ENCODE measurements at places on chromosomes 1 and 21.

DNA sequence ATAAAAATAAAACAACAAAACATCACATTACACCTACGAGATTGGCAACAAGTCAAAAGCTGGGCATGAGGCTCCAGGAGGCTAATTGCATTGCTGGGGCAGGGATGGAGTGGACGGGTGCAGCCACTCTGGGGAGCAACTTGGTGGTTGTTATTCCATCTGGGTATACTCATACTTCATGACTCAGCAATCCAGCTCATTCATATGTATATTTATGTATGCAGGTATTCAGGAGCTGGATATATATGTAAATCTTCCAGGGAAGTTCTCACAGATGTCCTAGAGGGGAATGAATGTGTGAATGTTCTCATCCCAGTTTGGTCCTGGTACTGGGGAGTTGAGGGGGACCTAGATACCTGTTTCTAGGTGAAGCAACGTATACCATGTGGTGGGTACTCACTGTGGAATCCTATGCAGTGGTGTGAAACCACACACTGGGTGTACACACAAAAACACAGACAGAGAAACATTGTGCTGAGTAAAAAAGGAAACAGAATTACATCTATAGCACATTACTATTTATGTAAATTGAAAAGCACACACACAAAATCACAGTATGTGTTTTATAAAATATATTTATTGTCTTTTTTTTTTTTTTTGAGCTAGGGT, 79.7 kb upstream of the RAB4A start:
- DNase-seq: no peak

DNA sequence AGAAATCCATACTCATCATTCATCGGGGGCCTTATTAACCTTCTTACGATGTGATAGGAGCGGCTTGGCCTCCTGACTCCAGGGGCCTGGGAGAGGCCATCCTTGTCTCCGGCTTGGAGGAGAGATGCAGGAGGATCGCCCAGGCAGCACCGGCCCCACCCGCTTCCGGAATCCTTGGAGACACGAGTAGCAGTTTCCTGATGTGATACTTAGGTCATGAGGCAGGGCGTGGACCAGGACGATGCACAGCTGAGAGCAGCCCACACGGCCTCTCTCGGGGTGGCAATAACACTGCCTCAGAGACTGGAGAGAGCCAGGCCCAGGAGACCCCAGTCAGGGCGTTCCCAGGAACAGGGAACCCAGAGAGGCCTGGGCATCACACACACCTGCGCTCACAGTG, 163.6 kb upstream of the ARHGEF16 start:
- no peak for DNase-seq

DNA sequence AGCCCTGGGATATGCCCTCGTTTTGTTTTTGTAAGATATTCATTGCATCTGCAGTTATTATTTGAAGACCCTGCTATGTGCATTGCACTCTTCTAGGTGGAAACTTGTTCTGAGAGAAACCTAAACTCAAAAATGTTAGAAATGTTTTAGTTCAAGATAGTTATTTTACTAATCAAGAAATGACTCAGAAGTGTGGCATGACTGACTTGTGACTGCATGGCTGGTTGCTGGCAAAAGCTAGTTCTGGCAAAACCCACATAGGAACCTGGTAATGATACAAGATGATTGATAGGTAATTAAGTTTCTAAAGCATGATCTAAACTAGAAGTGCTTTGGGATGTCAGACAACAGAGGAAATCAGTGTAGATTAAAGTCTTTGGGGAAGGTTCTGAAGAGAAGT, 33.8 kb upstream of the NFASC start:
- no peak for DNase-seq

GRCh38 chr1:151711951-151712350, 4.7 kb downstream of the CELF3 start:
- no peak for DNase-seq

GRCh38 chr1:151156515-151156819, at the start of gene TNFAIP8L2:
TSS of gene TNFAIP8L2 (plus strand) at chr1:151156649. CDS start at chr1:151158698, 2,049 bp downstream.
- peak; percentile 54 for DNase-seq

DNA sequence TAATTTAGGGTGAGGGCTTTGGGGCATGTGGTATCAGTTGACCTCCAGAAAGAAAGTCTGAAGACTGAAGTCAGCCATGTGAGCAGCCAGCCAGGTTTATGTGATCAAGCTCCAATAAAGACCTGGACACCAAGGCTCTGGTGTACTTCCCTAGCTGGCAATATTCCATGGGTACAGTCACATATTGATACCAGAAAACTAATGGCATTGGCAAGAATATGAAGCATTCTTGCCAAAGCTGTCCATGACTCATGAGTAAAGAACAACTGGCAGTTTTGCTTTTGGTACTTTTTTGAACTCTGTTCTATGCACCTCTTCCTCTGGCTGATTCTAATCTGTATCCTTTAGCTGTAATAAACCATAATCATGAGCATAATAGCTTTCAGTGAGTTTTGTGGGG, 415.3 kb upstream of the CAMK1G start:
- DNase-seq: peak; percentile 62

DNA sequence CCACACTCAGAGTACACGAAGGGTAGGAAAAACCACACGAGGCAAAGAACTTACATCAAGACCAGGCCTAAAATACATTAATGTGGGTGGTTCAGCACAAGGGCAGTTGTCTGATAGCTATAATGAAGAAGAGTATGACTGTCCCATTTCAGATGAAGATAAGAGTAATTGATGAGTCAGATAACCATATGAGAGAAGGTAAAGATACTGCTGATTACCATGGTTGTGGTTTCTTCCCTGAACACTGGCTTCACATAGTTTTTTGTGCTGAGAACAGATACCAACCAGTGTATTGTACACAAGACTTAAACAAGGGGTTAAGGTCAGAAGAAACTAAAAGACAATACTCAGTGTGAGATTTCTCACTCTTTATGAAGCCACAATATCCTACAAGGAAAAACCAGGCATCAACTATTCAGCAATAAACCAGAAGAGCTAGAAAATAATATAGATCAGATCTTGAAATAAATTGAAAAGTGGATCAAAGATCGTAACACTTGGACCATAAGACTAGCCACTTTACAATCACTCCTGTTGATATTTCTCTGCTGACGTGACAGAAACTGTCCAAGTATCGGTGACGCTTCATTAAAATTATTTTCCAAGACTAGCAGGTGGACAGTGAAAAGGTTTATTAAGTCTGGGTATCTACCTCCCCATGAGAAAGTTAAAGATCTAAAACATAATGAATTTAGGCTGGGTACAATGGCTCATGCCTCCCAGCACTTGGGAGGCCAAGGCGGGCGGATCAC, 28.6 kb downstream of the PUM1 start:
- no peak for DNase-seq

- DNase-seq: no peak
These were observed 279.8 kb downstream of the AMY1C start for GRCh38 chr1:104029456-104029970.

- no peak for DNase-seq
These were observed 120.3 kb upstream of the VAMP3 start for GRCh38 chr1:7650801-7651200.

GRCh38 chr1:19384113-19384512, 72.0 kb downstream of the SLC66A1 start:
- DNase-seq: peak; percentile 43

DNA sequence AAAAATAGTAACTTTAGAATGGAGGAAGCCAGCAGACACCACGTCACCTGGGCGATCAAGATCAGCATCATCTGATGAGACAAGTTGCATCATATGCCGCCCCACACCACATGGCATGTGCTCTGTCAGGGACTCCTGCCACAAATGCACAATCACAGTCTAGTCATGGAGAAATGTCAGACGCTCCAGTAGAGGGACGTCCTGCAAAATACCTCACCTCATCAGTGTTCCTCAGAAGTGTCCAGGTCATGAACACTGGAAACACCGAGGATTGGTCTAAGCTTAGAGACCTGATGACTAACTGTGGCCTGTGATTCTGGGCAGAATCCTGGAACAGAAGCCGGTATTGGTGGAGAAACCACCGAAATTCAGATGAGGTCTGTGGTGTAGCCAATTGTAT, 14.3 kb downstream of the ADARB1 start:
- DNase-seq: no peak

GRCh38 chr1:33097137-33097611, 16.2 kb downstream of the AZIN2 start:
- DNase-seq: peak; percentile 53

DNA sequence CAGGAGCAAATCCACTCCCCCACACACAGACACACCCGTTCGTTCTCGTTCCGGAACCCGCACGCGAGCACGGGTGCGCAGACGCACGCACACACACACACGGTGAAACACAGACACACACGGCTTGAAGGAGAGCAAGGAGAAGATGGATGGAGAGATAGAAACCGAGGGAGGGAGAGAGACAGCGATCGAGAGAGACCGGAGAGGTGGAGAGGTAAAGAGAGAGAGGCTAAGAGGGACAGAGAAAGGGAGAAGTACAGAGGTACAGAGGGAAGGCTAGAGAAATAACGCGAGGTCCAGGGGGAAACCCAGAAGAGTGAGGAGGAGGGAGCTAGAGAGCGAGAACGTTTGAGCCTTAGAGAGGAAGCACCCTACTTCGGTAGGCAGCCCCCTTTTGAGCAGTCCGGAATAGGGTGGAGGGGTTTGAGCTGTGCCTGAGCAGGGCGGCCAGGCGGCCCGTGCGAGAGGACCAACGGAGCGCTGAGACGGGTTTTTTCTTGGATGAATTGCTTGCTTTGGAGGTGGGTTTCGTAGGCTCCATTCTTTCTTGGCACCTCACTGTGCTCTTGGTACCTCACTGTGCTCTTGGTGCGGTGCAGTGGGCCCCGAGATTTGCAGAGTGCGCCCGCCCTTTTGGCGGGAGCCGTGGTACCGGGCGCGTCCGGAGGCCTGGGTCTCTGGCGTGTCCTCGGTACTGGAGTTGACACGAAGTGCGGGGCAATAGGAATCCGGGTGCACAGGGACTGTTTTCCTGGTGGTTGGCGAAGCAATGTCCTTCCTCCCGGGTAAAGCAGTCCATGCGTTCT, 88.4 kb upstream of the RHOU start:
- DNase-seq: peak; percentile 48

DNA sequence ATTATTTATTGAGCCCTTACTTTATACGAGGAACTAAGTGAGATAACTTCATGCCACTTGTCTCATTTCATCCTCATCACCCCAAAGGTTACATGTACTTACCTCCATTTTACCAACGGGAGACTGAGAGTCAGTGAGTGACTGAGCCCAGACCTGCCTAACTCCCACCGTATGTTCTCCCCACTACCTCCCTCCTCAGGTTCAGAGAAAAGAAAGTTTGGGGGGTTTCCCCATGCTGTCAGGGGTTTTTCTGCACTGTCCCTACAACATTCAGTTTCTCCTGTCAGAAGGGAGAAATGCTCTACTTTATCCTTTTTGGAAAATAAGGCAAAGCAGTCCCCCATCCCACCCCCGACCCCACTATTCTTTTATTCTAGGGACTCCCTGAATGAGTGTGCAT, 32.9 kb downstream of the FAM78B start:
- no peak for DNase-seq
